ENCODE measurements at places on chromosomes 16 and 17.
A peak's percentile ranks its signal among the peaks of the same experiment; 100 is the strongest.

- no peak for DNase-seq
These were observed 62.4 kb upstream of the MTMR4 start for GRCh38 chr17:58576679-58577367.

DNA sequence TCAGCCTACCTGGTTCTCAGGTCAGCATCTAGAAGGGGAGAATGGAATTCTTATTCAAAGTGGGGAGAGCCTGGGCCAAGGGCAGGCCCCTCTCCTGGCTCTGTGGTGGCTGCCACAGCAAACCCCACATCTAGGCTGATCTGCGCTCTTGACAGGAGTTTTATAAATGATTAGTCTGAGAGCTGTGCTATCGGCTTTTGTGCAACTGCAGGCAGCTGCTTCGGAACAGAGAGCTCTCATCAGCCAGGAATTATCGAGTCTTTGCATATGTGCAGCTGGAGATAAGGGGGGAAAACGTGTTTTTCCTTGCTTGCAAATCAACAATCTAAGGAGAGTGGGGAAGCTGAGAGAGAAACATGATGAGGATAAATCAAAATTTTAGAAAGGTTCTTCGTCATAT is 91.7 kb downstream of the HS3ST3A1 start:
- DNase-seq, result no peak

GRCh38 chr17:78789149-78789662 is 7.1 kb upstream of the CYTH1 start:
- DNase-seq, result no peak

GRCh38 chr16:22023505-22023904 is 15.6 kb downstream of the MOSMO start:
- DNase-seq, result no peak

- no peak for DNase-seq
These were observed 10.9 kb downstream of the SLC43A2 start for GRCh38 chr17:1617620-1618174.

GRCh38 chr17:73269791-73270190 is 8.1 kb upstream of the CPSF4L start:
- no peak for DNase-seq

GRCh38 chr16:2420035-2420434 is 9.2 kb upstream of the CCNF start:
- DNase-seq, result no peak

GRCh38 chr16:13138528-13138927 is 237.1 kb downstream of the SHISA9 start:
- no peak for DNase-seq

DNA sequence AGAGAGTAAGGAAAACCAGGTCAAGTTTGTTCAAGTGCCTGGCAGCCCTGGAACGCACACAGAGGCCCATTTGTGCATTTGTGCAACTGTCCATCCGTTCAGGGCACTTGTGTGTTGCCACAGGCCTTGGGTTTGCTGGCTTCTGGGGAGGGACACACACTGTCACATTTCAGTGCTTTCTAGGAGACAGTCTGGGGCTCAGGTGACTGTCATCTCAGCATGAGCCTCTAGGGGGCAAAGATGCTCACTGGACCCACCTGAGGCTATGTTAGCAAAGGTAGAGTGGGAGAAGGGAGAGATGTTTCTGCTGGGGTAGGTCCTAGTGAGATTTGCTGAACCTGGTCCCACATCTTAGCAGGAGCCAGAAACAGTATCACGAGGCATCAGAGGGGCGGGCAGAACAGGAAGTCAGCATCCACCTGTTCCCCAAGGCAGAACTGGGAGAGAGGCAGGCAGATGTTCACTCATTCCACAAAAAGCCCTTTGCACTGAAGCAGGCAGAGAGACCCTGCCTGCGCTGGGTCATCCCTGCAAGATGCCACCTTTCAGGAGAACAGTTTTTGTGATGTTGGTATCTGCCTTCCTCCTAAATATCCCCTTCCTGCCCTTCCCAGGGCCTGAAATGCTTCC is 48.5 kb downstream of the RAI1 start:
- peak; percentile 64 for DNase-seq

- no peak for DNase-seq
These were observed 65.7 kb upstream of the ZNF469 start for GRCh38 chr16:88316941-88317612.

GRCh38 chr17:33725675-33726271 is 432.7 kb upstream of the ASIC2 start:
- DNase-seq, result peak; percentile 34

DNA sequence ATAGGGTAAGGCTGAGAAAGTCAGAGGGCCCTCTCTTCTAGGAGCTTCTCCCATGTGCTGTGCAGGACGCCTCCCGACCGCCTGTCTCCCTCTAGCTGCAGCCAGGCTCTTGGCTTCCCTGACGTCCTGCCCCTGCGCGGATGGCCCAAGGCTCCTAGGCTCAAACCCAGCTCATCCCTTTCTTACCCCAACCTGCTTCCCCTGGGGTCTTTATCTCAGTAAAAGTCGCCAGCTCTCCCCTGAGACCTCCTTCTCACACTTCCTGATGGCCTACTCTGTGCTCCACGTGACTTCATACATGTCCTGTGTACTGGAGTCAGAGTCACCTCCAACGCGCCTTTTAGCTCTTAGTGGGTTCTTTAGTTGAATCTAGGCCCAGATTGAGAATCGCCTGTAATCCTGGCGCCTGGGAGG is 1.1 kb upstream of the ZNF747 start:
- DNase-seq, result peak; percentile 80

DNA sequence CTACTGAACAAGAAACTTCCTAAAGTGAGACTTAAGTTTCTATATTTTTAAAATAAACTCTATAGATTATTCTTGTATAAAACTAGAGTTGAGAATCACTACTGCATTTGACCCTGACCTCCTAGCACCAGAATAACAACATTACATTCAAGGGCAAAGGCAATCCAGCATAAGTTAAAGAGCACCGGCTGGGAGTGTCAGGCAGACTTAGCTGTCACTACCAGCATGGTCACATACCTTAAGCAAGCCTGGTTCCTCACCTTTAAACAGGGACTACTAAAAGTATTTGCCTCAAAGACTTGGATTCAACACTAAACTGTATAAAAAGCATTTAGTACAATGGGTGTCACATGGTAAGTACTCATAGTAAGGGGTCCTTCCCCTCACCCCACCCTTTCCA is 90.4 kb downstream of the SSH2 start:
- DNase-seq, result no peak

DNA sequence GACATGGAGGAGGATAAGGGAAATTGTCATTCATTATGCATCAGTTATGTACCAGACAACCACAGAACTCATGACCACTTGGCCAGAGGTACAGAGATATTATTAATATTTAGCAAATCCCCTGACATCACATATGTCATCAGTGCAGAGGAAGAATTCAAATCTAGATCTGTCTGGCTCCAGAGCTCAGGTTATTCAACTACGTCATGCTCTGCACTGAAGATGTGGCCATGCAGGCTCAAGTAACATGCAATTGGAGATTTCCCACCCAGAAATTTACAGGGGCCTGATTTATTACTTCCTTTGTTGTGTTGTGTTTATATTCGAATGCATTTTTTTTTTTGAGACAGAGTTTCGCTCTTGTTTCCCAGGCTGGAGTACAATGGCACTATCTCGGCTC is 224.3 kb downstream of the HS3ST4 start:
- DNase-seq, result no peak

- no peak for DNase-seq
These were observed 26.6 kb downstream of the GNGT2 start for GRCh38 chr17:49183801-49184200.

GRCh38 chr17:67602974-67603373 is 114.8 kb upstream of the NOL11 start:
- peak; percentile 56 for DNase-seq

DNA sequence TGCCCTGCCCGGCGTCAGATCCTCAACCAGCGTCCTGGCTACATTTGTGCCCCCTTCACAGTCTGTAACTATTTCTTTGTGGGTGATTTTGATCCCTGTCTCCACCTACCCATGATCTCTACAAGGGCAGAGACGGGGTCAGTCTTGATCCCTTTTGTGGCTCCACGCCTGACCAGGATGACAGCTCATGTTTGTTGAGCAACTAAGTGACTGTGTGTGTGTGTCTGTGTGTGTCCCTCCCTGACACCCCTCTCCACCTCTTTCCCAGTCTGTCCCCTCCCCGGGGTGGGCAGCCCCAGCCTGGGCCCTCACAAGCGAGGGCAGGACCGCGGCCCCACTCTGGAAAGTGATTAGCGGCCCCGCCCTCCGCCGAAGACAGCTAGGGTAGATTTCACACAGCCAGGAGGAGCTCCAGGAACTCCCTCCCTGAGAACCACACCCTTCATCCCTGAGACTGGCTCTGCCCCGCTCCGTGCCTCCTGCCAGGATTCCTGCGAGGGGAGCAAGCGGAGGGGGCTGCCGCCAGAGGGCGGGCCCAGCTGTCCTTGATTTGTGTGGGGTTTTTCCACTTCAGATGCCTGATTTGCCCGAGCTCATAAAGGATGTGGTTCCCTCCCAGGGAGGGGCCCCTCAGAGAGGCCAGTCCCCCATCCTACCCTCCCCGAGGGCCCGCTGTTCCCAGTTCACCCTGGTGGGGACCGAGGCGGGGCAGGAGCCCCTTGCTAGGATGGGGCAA is 5.3 kb upstream of the HS3ST6 start:
- no peak for DNase-seq

DNA sequence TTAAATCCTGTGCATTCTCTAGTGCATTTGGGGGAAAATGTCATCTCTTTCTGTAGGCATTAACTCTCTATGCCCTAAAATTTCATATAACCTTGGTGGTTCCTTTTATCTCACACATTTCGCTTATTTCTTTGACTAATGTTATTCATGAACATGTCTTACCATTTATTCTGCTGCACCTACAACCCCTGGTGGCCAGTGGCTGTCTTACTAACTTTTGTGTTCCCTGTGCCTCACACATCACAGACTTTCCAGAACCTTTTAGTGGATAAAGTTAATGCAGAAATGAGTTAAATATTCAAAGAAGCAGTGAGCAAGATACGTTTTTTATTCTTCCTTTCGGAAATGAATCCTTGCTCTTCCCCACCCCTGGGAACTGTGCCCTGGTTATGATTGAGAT is 111.9 kb downstream of the CDH13 start:
- no peak for DNase-seq

DNA sequence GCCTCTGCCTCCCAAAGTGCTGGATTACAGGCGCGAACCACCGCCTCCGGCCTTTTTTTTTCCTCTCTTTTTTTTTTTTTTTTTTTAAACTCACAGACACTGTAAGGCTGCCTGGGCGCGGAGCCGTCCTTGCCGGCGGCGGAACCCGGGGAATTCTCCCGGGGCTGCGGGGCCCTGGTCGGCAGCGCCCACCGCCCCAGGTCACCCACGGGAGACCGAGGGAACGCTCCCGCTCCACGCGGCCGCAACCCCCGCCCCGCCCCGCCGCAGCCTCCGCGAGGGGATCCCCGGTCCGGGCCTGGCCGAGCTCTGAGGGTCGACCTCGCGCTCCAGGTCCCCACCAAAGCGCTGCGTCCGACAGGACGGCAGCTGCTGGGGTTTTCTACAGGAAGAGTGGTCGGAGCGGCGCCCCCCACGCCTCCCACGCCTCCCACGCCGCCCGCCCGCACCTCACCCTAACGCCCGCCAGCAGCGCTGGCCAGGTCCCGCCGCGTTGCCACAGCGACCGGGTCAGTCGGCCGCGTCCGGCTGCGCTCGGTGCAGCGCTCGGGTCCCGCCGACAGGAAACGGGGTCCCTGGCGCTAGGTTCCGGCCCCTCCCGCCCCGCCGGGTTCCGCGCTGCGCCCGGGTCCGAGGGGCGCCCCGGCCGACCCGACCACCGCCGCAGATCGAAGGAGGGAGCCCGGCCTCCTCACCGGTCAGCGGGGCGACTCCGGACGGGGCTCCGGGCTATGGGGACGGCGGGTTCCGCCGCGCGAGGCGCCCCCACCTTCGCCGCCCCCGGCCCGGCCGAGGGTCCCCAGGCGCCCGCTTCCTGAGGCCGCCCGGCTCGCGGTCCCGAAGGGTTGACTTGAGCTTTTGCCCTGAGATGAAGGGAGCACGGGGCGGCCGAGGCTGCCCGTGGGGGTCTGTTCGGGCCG is at the start of gene CCDC57:
TSS of gene CCDC57 (minus strand) at position 512 of the 920 bp plus-strand sequence. CDS start 10,898 bp downstream, outside the sequence.
- DNase-seq, result peak; percentile 84

GRCh38 chr16:9254863-9255262 is 163.4 kb downstream of the HAPSTR1 start:
- DNase-seq, result no peak

GRCh38 chr17:17379197-17379991 is 76.2 kb downstream of the NT5M start:
- no peak for DNase-seq

- no peak for DNase-seq
These were observed 16.0 kb downstream of the RNF43 start for GRCh38 chr17:58401287-58401686.

DNA sequence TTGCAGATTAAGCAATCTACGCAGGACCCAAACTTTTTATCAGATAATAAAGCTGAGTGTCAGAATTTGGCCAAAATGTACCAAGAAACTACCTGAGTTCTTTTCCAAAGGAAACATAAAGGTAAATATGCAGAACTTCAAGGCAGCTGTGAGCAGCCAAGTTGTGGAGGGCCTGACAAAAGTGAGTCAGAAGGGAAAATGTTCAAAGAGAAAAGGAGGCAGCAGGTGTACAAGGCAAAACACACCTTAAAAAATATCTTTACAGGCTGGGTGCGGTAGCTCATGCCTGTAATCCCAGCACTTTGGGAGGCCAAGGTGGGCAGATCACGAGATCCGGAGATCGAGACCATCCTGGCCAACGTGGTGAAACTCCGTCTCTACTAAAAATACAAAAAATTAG is 7.0 kb upstream of the KANSL1 start:
- DNase-seq, result no peak

DNA sequence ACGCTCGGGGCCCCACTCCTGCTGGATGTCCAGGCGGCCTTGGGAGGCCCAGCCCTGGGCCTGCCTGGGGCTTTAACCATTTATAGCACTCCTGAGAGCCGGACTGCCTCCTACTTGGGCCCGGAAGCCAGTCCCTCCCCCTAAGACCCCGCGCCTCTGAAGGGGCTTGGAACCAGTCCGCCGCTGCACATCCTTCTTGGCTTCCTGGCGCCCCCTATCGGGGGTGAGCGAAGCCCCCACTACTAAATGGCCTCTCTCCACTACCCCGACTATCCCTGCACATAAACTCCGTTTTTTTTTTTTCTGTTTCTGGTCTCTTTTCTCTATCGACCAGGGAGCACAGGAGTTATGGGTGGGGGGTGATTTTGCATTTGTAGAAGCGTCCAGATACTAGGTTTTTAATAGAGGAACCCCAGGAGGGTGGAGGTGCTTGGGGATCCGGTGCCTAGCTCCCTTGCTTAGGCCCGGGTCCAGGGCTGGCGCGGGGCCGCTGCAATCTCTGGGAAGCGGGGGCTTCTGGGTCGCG is 633 bp upstream of the NOL3 start:
- peak; percentile 59 for DNase-seq

DNA sequence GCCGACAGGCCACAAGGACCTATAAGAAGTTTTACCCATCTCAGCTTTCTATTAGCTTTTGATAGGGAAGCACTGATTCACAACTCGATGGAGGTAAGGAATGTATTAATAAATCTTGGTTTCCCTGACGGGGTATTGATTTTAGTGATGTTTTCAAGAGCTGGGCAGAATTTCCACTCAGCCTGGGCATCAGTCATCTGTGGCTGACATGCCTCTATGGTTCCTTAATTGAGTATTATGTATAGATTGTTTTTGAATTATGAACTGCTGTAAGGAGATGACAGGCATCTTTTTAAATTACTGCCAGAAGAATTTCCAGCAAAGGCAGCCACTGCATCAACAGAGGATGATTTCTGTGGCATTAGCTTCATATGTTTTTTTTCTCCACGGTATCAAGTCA is 128.6 kb downstream of the CPPED1 start:
- DNase-seq, result no peak

Measured in activated CD4-positive, alpha-beta T cell treated with anti-CD3 and anti-CD28 coated beads for 48 hours (primary cell).